Astrocyte of the cerebellum (primary cell): ENCODE measurements at places on chromosomes 4 and X.

DNA sequence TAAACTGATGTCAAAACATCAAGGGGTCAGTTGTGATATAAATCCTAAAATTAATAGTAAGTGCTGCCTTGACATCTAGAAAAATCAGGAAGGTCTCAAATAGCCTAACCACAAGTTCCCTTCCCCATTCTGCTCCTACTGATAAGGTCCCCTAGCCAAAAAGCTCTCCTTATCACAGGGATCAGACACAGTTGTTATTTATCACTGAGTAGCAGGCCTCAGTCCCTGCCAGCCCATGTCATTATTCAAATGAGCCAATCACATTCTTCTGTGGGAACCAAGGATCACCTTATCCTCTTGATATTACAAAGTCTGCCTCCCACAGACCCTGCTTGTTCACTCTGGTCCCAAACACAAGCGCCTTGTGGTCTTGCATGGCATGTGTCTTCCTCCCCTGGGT is 23.3 kb upstream of the TMEM255A start:
- no peak for DNase-seq

DNA sequence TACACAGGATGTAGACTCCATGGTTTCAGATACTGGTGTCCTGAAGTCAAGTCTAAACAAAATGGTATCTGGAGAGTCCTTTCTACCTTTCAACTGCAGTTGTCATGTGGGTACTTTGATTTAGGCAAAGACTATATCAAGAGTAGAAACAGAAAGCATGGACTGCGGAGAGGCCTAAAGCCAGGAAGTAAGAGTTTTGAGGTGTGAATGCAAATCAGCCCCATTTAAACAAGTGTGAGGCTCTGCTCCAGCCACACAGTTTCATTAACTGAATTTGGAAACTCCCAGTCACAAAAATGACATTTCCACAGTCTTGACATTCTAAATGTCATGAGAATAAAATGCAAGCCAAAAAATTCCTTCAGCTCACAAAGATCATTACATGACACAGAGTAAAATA is 87.2 kb upstream of the MCF2 start:
- no peak for DNase-seq

DNA sequence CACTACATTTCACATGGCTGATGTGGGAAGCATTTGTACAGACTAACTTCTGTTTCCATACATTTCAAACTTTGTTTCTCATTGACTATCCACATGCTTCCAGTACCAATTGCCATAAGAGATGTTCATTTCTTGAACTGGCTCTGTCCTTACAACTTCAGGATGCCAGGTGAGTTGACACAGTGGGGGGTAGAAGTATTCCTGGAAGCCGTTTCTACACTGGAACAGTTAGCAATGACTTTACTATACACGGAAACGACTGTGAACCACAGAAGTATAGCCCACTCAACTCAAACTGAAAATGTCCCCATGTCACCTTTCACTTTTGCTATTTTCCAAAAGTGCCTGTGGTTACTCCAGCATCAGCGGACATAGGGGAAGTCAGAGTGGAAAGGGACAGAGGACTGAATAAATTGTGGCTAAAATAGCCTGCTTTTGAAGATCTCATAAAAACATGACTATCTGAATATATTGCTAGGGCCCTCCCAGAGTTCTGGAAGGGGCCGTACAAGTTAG is 38.0 kb upstream of the DSPP start:
- DNase-seq = no peak

DNA sequence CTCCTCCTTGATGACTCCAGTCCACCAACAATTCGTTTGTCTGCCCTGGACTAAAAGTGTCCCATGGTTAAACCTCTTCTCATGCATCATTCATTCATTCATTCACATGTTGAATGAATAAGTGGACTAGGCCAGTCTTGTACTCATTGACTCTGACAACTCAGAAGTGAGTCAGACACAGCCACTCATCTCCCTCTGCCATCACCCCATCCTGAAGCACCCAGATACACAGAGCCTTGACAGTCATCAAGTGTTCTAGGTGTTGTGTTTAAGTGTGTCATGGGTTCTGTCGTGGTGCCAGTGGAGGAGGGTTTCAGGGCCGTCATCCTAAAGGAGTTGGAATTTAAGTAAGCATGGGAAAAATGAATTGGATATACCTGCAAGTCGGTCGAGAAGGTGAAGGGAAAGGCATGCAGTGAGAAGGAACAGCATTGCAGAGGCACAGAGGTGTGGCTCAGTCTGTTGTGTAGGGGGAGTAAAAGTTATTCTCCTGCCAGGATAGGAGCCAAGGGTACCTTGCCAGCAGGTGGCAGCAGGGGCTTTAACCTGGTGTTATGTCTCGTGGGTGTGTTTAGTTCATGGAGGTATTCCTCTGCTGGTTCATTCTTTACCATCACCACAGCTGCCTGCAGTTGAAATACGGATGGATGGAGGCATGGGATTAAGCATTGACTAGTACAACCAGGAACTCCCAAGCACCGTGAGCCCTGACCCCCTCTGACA is 18.3 kb downstream of the MAGED2 start:
- DNase-seq = no peak
